ENCODE measurements at places on chromosomes 7 and 10.

DNA sequence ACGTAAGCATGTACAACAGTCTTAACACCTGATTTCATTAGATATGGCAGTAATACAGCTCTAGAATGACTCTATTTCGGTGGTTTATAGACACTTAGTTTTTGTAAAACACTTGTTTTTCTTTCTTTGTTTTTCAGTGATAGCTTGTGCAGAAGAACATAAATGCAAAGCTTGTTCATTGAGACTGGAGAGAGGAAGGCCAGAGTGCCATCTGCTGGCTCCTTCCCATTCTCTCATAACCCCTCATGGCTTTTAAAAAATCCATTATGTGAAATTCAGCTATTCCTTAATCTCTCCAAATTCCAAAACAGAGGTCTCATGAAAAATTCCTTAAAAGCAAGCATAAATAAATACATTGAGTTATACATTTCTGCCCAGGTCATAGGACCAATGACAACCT is 76.3 kb downstream of the CACNB2 start:
- no peak for DNase-seq

DNA sequence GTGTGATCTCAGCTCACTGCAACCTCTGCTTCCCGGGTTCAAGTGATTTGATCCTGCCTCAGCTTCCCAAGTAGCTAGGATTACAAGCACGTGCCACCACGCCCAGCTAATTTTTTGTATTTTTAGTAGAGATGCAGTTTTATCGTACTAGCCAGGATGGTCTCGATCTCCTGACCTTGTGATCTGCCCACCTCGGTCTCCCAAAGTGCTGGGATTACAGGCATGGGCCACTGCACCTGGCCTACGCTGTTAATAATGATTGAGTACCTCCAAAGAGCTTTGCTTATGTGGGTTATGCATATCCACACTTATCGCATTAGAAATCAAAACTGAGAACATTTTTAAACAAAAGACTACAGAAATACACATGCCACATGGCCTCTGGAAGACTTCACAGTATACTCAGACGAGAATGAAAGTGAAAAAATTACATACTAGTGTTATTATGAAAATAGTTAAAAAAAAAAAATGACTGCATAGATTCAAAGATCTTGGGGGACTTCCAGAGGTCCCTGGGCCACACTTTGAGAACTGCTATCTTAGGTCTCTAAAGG is 25.4 kb downstream of the RPP38 start:
- DNase-seq = no peak

DNA sequence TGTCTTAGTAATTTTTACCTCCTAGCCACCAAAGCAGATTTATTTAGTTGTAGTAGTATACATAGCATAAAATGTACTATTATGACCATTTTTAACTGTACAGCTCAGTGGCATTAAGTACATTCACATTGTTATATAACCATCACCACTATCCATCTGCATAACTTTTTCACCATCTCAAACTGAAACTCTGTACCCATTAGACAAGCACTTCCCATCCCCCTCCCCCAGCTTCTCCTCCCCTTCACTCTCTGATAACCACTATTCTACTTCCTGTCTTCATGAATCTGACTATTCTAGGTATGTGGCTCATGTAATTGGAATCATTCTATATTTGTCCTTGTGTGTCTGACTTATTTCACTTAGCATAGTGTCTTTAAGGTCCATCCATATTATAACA is 71.9 kb downstream of the MRPL32 start:
- no peak for DNase-seq

DNA sequence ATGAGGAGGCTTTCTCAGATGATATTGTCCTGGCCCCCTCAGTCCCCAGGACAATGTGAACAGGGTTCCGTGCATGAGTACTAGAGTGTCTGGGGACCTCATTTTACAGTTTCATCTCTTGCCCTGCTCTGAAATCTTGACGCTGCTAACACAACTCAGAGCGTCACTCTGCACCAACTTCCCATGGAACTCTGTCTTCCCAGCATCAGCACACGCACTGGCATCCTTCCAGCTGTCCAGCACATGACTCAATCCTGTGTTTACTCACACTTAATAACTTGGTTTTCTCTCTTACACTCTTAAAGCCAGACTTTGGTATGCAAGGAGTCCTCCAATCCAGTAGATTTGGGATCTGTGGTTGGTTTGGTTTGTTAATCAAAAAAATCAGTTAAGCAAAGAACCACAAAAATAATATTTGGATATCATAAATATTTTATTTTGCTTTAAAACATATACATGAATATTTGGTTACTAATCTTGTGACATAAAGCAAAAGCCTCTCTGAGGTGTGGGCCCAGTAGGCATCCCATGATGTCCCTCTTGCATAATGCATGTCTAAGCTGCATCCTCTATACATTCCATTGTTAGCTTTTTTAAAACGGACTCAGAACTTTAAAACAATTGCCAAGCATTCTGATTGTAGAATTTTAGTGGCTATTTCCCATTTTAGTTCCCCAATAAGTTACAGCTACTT is 131.0 kb downstream of the CXCL12 start:
- no peak for DNase-seq

GRCh38 chr7:104772405-104773345 is 241.3 kb upstream of the KMT2E start:
- DNase-seq = no peak

DNA sequence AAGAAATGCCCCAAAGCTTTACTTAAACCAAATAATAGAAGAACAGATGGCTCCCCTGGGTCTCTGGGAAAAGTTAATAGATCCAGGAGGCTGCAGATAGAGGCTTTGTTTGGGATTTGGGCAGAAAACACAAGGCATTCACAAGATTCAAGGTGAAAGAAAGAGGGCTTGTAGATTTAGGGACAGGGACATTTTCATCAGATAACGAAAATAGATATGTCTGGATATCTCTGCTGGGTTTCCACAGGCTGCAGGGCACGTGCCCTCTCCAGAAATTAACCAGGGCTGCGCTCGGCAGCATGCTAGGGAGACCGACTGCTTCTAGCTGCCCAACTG is 14.9 kb downstream of the CARD11 start:
- no peak for DNase-seq

DNA sequence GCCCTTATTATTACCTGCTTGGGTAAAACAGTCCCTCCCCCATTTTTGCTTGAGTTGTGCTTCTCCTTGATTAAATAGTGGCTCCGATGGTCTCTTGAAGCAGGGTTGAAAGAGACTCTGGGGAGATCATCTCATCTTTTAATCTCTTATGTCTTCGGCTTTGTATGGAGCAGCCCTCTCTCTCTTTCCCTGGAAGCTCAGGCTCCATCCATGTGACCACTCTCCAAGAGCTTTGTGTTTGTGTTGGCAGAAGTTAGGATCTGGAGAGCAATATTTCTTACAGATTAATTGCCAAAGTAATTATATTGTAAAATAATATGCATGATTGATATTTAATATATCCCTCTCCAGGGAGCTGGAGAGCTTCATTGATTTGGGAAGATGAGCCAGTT is 76.9 kb downstream of the LRRC4 start:
- no peak for DNase-seq

DNA sequence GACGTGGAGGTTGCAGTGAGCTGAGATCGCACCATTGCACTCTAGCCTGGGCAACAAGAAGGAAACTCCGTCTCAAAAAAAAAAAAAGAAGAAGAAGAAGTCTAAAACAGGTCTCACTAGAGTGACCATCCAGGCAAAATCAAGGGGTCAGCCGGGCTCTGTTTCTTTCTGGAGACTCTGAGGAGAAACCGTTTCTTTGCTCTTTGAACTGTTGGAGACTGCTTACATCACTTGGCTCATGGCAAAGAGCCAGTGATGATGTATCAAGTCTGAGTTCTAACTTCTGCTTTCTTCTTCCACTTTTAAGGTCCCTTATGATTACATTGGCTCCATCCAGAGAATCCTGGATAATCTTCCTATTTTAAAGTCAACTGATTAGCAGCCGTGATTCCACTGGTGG is 306.8 kb downstream of the WDR11 start:
- no peak for DNase-seq

DNA sequence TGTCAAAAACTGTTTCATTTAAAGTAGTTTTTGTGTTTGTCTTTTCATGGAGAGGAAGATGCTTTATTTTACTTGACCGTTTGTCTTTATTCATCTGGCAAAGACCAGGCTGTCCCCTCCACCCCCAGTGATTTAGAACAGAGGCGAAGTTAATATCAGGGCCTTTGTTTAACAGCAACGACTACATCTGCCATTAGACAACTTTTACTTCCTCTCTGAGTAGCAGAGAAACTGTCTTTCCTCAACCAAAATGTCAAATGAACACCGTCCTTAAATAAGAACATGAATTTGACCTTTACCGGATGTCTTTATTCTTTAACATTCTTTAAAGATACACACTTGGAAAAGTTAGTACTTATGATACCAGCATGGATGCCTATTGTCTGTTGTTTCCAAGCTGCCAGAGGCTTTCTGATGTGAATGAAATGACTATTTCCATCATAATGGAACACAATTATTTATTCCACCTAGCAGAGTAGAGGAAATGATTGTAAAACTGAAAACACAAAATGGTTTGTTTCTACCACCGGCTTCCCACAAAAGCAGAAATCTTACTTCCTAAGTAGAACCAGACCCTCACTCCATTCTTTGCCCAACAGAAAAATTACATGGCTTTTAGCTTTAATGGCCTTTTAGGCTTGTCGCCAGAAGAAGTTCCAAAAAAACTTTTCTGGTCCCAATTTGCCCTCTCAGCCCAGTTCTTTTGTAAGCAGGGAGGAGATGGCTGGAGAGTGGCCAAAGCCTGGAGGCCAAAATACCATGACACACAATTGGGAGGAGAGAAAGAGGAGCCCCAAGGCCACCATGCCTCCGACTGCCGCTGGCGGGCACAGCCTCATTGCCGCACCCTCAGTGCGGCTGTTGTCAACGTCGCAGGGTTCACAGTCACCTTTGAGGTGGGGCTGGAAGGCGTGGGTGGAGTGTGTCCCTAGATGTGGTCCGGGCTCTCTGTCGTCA is 168.5 kb downstream of the TEX36 start:
- DNase-seq = no peak

DNA sequence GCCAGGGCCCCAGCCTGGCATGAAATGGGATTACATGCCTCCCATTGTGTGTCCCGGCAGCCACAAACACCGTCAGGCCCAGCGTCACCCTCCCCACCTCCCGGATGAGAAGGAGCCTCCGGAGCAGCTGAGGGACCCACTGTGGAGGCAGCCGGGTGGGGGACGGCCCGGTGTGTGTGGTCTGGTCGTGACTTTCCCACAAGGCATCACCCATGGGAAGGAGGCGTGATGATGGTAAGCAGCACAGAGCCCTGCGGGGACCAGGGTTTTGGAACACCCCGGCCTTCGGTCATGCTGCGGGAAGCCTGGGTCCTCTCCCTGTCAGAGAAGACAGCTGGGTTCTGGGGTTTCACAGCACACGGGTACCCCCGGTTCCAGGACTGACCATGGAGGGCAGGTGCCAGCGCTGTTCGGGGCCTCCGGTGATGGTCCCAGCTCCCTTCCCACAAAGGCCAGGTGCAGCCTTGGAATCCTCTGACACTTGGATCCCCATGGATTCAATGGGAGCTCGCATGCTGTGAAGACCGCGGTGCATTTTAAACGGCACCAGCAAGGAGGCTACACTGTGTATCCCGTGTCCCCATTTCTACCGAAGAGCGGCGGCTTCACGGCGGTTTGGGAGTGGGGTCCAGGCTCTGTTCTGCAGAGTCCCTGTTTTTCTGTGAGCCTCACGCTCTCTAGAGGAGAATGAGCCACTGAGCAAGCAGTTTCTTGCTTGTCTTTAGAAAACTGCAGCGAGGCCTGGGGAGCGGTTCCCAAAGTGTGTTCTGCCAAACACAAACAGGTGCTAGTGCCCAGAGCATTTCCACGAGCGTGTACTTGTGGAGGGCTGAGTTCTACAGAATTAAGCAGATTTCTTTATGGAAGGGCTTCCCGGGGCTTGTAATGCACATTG is 336.0 kb downstream of the ADARB2 start:
- no peak for DNase-seq

DNA sequence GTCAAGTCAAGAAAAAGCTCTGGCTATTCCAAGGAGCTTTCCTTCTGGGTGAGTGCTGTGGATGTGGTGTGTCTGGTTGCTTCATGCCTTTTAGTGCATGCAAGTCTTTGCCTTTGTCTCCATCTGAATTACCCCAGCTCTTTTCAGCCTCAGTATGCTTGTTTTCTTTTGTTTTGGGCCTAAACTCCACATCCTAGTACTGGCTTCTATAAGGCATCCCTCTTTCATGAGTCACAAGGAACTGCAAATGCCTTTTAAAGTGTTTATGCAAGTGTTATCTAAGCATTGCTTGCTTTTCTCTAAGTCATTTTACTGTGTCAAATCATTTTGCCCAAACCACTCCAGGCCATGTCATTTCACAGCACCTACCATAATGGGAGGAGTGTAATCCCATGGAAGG is 132.1 kb downstream of the PLCE1 start:
- no peak for DNase-seq

- DNase-seq = no peak
Observed at GRCh38 chr10:7572391-7572790, 94.4 kb downstream of the ITIH5 start.

DNA sequence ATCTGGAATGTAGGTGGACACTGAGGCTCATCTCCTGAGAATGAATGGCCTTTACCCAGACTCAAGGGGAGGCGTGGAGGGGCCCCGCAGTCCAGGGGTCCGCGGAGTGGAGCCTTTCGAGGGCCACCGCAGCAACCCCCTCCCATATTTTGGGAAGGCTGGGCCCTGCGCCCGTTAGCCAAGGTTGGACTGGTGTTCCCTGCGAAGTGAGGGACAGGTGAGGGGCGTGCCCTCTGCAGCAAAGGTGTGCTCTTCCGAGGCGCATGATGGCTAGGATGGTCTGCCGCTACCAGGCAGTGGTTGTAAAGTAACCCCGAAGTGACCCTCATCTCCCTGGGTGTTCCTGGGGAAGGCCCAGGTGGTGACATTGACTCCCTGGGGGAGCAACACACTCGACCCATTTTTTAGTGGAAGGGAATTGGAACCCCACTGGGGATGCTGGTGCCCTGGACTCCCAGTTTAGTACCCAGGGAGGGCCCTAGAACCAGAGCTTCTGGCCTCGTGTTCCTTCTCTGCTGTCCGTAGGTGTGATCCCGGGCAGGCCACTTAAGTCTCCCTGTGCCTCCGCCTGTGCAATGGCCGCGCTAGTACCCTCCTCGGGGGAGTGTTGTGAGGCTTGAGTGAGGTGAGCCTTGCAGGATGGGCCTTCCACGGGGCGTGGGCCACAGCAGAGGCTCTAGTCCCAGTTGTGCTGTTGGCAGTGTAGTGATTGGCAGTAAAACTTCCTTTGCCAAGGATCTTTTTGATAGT is 779 bp downstream of the FAM241B start:
- no peak for DNase-seq

- DNase-seq = no peak
Observed at GRCh38 chr7:25949736-25950487, 202.1 kb upstream of the NFE2L3 start.

DNA sequence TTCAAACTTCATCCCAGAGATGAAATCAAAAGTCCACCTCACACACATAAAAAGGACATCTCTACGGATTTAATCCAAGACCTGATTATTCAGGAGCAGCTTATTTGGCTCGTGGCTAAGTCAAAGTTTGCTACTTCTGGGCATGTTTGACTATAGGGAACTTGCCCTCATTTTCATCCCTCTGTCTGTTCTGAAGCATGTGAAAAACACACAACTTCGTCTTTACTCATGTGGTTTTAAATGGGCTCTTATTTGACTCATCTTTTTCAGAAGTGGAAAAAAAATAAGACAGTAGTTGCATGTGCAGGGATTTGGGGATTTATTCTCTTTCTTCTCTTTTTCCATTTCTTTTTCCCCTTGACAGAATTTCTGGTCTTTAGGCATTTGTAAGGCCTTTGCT is 295.9 kb downstream of the TFEC start:
- no peak for DNase-seq

GRCh38 chr7:7751243-7752092 is 33.1 kb upstream of the RPA3 start:
- no peak for DNase-seq

GRCh38 chr10:71326464-71326881 is 7.4 kb downstream of the SLC29A3 start:
- peak; percentile 49 for DNase-seq

GRCh38 chr7:157596881-157597280 is 260.1 kb downstream of the DNAJB6 start:
- DNase-seq = no peak
